ENCODE measurements at places on chromosomes 2 and 18.

DNA sequence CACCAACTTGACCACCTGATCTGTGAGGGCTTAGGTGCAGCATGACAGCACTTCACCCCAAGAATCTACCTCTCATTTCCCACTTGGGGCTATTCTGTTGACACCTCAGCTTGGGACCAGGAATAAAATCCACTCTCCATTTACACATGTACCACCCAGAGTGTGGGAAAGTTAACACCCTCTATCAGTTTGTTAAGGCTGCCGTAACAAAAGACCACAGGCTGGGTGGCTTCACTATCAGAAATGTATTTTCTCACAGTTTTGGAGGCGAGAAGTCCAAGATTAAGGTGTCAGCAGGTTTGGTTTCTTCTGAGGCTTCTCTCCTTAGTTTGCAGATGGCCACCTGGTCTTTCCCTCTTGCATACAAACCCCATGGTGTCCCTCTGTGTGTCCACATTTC, 277.7 kb upstream of the ERBB4 start:
- DNase-seq: no peak

- no peak for DNase-seq
Measured at GRCh38 chr2:240595381-240596079, 9.0 kb downstream of the CAPN10 start.

- no peak for DNase-seq
Measured at GRCh38 chr2:74886251-74886650, 52.3 kb downstream of the HK2 start.

- no peak for DNase-seq
Measured at GRCh38 chr2:66111706-66112105, 323.2 kb upstream of the MEIS1 start.

- no peak for DNase-seq
Measured at GRCh38 chr2:218798767-218799504, 17.0 kb downstream of the CYP27A1 start.

DNA sequence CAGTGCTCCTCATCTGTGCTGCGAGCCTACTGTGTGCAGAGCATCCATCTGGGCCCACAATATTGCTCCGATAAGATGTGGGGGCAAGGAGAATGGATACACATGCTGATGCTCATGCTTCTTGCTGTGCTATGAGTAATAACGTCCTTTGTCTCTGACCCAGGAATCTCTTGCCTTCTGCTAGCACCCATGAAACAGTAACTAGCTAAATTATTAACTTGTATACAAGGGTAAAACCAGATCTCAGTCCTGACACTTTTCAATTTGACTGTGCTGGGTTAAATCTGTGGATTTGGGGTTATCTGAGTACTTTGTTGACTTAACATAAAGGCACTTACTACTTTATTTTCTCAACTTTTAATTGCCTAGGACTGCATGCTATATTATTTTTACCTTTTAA, 357.6 kb downstream of the SLC4A3 start:
- DNase-seq: no peak

- no peak for DNase-seq
Measured at GRCh38 chr2:70686577-70687460, 81.2 kb downstream of the ADD2 start.

GRCh38 chr18:11412811-11413210, 196.6 kb upstream of the SLC35G4 start:
- DNase-seq: no peak

DNA sequence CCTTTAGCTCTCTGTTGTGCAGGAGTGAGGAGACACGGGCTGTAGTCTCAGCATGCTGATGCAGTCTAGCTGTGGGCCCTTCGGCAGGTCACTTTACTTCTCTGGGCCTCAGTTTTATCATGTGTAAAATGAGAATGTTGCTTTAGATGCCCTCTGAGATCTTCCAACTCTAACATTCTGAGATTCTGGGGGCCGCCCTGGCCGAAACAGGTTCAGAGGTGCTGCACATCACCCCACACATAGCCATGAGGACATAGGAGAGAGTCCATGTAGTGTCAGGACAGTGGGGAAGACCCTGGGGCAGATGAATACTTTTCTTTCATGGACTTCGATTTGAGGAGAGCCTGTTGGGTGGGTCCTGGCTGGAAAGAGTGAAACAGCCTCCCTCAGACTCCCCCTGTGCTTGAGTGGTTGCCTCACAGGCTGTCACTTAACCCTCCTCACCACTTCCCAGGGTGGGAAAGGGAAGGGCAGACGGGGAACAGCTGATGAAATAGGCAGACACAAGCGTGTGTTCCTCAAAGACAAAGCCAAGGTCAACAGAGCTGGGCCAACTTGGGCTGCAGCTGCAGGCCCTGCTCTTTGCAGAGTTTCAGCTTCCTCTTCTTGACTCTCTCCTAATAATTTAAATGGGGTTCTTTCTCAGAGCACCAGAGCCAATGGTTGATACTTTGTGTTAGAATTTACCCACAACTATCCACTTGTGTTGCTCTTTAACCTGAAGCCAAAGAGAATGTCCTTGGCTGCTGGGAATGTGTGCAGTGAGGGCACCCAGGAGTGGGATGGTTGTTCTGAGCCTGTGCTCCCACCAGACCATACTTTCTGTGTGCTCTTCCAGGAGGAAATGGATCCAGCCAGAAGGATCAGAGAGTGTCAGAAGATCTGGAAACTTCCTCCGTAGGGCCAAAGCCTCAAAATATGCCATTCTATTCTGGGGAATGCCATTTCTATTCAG, 14.7 kb upstream of the MRPL33 start:
- DNase-seq: no peak

DNA sequence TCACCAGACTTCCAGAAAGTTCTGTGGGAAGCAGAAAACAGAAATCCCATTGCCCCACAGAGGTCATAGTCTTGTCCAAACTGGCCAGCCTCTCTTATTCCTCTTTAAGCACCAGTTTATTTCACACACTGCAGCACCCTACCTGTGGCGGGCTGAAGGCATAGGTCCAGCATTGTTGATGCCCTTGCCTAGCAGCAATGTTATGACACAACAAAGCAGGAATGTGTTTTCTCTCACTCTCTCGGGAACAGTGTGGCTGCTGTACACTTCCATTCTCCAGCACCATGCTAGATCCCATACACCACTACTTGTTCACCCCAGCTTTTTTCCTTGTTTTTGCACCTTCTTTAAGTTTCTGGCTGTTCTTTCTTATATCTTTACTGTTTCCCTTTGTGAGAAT, 181.6 kb downstream of the DNAH6 start:
- no peak for DNase-seq

GRCh38 chr2:20470211-20470610, 23.3 kb downstream of the RHOB start:
- DNase-seq: no peak

- DNase-seq: peak; percentile 28
Measured at GRCh38 chr2:39778775-39779340, at the start of gene THUMPD2. Gene THUMPD2 (minus strand): TSS chr2:39779258. CDS start chr2:39779239, 19 bp downstream.

DNA sequence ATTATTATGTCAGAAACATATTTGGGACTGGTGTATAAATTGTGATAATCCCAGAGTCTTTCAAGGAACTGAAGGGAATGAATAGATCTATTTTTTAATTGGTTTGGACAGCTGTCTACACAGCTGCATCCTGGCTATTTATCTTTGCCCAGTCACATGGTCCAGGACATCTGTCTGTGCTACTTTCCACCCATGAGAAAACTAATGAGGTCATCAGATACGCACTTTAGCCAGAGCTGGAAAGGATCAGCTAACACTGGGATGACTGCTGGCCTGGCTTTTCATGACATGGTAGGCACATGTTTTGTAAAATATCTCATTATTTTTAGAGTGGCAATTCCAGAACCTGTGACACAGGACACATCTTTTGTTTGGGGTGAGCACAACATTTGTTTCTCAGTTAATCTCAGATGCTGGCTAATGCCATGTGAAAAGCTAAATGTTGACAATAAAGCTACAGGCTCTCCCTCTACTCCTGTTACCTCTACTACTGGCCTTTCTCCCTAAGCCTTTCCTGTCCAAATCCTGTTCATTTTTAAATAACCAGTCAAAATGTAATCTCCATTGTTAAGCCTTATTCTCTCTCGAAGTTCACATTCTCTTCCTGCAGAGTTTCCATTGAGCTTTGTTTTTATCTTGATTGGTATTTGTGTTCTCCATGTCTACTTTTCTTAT, 500.7 kb downstream of the RIT2 start:
- no peak for DNase-seq
